Activated naive CD8-positive, alpha-beta T cell treated with anti-CD3 and anti-CD28 coated beads, Interleukin-2, amount 10 ng/mL, durations not matched to agents 7 days and 5 days (primary cell): ENCODE measurements at places on chromosomes 5 and 9.

DNA sequence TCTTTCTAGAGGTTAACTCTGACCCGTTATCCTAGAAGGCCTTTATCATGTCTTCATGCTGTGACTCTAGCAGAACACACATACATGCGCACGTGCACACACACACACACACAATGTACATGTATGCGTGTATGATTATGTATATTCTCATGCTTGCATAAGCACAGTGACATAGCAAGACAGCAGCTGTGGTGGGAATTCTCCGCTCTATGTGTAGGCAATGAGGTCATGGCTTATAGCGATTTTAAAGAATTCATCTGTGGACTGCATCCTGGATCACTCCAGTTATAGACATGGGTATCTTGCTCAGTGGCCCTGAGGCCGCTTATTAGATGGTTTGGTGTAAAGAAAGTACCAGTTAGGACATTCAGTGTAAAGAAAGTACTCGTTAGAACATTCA is 106.2 kb downstream of the FBXL7 start:
- no peak for DNase-seq

GRCh38 chr9:132645711-132646110 is 24.1 kb downstream of the DDX31 start:
- no peak for DNase-seq

DNA sequence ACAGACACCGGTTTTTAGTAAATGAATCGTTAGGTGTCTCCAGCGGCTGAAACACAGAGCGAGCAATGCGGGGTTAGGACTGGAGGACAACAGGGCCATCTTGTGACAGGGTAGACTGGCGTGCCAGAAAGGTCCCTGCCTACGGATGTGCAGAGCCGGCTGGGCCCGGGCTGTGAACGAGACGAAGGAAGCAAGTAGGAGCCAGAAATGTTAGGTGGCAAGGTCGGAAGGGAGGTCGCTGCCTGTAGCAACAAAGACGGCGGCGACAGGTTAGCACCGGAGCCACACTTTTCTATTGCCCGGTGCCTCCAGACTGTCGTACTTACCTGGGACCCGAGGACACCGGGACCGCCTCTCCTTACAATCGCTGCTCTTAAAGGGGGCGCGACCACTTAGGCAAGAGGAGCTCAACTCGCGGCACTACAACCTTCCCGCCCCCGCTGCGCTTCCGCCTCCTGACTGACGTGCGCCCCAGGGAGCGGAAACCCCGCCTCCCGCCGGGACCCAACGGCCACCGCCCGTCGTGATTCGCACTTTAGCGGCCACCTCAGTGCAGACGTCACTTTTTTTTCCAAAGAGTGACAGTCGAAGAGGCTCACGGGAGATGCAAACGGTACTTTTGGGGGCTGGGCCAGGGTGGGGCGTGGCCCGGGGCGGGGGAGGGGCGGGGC is at the start of gene INIP:
Gene INIP, minus strand, starts transcription at position 457 of the 671 bp plus-strand sequence. CDS start 1,632 bp downstream, outside the sequence.
- DNase-seq, result peak; percentile 97

DNA sequence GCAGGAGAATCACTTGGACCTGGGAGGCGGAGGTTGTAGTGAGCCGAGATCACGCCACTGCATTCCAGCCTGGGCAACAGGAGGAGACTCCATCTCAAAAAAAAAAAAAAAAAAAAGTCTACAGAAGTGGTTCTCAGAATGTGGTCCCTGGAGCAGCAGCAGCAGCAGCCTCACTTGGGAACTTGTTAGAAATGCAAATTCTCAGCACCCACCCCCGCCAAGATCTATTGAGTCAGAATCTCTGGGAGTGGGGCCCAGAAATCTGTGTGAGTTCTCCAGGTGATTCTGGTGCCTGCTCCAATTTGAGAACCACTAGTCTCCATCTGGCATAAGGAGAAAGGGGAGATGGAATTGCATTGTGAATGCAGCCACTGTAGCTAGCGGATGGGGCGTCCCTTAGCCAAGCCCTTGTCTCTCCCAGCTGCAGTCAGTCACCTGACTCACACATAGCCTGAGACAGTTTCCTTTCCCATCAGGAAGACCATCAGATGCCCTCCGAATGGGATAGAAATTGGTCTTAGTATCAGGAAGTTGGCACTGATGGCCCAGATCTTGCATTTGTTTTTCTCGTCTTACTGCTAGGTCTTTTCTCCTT is 12.2 kb upstream of the PTCH1 start:
- DNase-seq, result no peak

GRCh38 chr9:27379311-27380251 is 82.6 kb upstream of the EQTN start:
- peak; percentile 50 for DNase-seq

GRCh38 chr9:136494531-136495215 is 11.8 kb upstream of the SEC16A start:
- no peak for DNase-seq

DNA sequence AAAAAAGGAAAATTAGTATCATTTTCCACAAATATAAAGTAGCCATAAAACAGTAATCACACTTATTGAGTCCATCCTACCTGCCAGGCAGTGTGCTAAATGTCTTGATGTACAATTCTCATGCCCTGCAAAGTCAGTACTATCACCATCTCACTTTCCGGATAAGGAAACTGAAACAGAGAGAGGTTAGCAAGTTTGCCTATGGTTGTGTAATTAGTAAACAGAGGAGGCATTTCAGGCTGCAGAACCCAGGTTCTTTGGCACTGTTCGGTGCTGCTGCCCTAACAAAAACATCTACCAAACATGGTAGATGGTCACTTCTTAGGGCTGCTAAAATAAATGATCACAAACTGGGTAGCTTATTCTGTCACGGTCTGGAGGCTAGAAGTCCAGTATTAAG is 22.6 kb downstream of the PLAC8L1 start:
- DNase-seq, result no peak

GRCh38 chr9:92142329-92142728 is 27.1 kb upstream of the SPTLC1 start:
- DNase-seq, result no peak

DNA sequence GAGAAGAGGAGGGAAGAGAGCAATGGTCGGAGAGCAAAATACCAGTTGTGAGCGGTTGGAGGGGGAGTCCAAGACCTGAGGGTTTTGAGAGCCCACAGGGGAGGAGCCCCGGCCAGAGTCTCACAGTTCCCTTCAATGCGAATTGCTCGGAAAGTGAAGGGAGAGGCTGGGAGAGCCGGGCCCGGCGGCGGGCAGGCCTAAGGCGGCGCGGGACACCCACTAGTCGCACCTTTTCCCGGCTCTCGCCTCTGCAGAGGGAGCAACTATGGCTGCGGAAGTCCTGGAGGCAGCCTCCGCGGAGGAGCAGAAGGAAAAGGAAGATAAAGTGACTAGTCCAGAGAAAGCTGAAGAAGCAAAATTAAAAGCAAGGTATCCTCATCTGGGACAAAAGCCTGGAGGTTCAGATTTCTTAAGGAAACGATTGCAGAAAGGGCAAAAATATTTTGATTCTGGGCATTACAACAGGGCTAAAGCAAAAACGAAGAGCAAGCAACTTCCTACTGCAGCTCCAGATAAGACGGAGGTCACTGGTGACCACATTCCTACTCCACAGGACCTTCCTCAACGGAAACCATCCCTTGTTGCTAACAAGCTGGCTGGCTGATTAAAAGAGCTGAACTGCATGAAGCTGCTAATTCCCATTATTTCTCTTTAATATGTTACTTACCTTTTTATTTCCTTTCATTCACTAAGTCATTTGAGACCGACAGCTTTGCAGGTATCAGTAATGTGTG is 6.5 kb upstream of the BTNL3 start:
- no peak for DNase-seq

DNA sequence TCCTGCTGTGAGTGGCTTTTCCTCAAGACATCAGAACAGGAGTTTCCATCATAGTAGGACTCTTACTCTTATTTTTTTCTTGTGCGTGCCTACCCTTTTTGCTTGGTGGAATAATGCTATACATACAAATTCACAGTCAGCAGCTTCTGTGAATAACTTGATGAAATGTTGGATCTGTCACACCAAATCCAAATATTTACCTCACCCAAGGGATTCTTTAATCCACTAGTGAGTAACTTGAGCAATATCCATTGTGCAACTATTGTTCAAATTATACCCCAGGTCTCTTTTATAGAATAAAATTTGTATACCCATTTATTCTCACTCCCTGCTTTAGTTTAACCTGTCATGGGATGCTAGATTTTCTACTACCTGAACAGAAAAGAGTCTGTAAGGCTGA is 1078.3 kb upstream of the EDIL3 start:
- DNase-seq, result no peak

GRCh38 chr9:91211919-91212318 is 149.8 kb downstream of the AUH start:
- no peak for DNase-seq

DNA sequence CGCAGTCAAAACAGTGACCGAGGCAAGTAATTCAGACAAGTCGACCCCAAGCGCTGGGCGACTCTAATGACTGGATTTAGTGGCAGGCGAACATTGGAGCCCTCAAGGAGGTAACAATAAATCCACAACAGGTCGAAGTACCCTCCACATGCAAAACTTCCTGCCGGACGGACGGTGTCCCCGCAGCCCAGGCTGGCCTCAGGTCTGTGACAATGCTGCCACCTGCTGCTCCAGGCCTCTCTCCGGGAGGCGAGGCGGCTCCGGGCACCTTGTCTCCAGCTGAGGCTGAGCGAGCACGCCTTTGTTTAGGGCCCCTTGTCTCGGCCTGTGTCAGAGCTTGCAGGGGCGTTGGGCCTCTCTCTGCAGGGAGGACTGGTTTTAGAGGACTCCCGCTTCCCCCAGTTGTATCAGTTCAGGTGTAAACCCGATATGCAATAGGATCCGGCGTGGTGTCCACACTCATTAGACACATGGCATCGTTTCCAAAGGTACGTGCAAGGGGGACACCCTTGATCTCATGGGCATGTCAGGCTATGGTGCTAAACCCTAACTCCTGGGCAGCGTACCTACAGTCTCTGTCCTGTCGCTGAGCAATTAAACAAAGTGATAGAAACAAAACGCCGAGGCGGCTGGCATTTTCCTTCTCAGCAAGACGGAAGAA is 628.0 kb upstream of the ADAMTS16 start:
- DNase-seq, result no peak

- DNase-seq, result no peak
Measured at GRCh38 chr5:57816108-57816507, 333.5 kb upstream of the ACTBL2 start.

DNA sequence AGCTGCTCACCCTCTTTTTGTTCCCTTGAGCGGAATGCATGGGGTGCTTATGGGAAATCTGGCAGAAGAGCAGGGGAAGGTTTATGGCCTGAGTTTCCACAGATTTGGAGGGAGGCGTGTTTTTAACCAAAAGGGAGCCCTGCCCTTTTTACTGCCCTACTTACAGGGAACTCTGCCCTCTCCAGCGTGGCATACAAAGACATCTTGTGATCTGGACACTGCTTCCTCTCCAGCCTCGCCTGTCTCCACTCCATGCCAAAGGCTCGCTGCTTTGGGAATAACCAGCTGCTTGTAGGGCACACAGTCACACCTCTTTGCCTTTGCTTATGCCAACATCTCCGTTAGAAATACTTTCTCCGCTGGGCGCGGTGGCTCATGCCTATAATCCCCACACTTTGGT is 314.2 kb downstream of the ARHGAP26 start:
- no peak for DNase-seq

GRCh38 chr9:100324594-100325200 is 28.0 kb downstream of the TEX10 start:
- no peak for DNase-seq

GRCh38 chr9:124398191-124398935 is 16.9 kb downstream of the PSMB7 start:
- no peak for DNase-seq

DNA sequence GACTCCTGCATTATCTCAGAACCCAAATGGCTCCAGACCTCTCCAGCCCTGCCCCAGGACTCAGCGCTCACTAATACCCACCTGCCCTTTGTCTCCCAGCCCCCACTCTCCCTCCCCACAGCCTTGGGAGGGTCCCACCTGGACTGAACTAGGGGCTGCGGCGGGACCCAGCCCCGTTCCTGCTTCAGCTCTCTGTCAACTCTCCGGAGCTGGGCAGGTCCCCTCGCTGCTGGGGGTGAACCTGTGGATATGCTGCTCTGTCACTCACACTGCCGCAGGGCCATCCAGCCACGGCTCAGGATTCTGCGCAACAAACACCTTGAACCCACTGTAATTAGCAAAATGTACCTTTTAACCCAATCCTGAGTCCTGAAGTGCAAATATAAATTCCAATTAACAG is 36.8 kb downstream of the NDUFS6 start:
- no peak for DNase-seq

DNA sequence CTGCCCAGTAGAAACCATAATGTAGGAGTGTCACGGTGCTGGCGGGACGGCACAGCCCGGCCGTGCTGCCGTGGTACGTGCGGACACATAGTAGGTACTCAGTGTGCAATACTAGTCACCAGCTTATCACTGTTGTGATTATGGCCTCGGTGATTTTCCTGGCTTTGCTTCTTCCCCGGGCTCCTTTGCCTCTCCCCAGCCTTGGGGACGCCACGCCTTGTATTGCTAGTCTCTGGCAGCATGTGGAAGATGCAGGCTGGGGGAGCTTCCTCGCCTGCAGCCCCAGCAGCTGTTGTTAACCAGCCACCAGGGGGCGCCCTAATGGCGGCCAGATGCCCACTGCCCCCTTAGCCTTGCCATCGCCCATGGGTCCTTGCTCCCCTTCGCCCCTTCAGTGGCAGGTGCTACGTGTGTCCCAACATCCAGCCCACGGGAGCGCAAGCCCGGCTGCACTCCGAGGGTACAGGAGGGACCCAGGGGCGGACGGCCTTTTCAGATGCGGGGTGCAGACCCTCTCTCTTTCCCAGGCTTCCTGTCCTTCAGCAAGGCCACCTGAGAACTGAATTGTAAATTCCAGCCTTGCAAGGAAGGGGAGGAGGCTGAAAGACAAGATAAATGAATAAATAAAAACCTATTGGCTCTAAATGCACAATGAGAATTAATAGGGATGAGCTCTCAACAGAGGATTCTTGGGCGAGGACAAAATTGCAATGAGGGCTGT is 8.0 kb downstream of the NTNG2 start:
- peak; percentile 76 for DNase-seq

DNA sequence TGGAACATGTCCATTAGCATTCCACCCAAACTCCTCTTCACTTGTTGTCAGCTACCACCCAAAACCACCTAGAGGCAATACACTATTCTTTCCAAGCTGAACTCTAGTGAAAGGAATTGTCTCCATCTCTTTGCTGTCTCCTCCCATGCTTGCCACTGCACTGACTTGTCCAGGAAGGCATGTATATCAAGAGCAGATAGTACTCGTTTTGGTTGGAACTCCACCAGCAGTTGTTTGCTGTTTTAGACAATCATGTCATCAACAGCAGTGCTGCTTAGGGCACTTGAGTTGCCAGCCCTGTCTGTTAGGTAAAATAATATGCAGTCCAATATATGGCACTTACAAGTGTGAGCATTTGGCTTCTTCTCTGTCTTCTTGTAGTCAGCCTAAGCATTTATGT is 80.0 kb upstream of the SAP30L start:
- DNase-seq, result no peak

- no peak for DNase-seq
Measured at GRCh38 chr5:156716591-156717380, 133.3 kb upstream of the PPP1R2B start.

GRCh38 chr5:153974813-153975163 is 63.9 kb downstream of the FAM114A2 start:
- no peak for DNase-seq

DNA sequence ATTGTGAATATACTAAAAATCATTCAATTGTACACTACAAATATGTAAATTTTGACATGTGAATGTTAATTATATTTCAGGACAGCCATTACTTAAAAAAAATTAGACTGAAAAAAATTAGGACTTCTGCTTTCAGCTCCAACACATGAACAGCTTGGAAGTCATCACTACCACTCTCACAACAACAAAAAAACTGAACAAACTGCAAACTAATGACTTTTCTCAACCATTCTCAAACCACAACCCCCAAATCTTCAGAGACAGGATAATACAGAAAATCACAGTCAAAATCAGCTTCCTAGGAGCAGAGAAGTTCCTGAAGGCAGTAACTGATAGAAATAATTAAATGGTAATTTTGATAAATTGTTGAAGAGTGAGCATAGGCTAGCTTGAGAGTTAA is 686.4 kb downstream of the TLE1 start:
- no peak for DNase-seq
